ENCODE measurements at places on chromosomes 4 and X.

DNA sequence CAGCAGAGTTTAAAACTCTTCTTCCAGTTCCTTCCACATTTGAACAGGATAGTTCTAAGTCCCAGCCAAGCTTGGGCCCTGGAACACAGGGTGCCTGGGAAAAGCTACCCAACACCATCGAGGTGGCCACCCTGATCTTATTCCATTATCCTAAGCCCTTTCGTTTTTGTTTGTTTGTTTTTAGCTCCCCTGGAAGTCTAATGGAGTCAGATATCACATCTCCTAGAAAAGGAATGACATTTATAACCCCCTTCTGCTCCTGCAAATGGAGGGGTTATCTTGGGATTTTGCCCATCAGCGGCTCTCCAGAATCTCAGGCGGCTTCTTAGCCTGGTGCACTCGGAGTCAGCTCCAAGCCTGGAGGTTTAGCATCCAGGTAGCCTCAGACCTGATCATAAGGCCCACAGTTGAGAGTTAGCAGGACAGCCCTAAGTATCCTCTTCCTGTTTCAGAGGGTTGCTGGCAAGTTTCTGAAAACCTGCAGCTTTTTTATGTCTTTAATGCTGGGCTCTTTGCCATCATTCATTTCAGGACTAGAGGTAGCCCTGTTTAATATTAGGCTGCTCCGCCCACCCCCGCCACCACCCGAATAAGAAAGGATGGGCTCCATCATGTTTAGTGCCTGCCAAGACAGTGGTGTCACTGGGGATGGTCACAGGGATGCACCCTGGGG lies 230.0 kb upstream of the LNX1 start:
- DNase-seq: no peak

DNA sequence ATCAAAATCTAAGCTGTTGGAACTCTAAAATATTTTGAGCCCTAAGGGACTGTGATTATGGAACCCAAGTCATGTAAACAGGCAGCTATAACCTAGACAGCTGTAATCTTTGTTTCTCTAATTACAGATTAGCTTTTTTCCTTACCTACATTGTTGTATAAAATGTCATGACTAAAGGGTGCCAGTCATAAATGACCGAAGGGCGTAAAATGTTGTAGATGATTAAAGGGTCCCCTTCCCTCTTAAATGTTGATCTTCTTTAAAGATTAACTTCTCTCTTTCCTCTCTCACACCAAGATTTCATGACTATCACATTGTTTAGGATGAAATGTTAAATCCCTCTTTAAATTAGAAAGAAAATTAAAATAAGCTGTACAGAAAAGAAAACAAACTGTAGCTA lies 659.4 kb upstream of the NR3C2 start:
- DNase-seq: no peak

DNA sequence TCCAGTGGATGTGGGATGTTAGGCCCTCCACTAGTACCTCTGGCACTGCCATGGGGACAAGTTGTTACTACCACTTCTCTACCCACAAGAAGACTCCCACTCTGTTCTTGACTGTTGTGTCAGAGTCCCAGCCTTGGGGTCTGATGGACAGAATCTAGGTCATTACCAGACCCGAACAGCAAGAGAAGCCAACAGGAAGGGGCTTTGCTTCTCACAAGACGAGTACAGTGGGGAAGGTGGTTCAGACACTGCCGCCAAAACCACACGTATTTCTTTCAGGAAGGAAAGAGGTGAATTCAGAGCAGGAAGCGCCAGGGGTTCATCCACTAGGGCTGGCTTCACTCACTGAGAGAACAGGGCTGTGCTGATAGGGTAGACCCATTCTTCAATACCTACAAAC lies 161.3 kb upstream of the KIT start:
- DNase-seq: no peak

DNA sequence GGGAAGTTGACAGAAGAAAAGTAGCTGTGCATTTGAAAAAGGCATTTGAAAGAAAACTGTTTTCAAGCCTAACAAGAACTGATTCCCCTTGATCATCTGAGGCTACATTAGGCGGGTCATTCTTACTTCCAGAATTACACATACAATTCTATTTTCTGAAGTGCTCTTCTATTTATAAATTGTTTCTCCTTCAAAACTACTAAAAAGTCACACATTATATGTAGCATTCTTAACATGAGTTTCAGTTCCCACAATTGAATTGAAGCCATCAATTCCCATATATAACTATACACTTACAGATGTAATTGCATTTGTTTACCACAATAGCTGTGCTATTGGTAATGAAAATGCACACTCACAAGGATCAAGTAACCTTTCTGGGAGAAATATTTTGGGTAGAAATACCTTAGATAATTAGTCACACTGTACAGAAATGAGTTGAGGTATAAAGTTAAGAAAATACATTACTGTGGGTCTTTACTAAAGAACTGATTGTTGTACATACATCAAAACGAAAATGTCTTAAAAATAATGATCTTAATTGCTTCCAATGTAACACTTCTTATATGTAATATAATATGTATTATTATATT lies 1688.0 kb upstream of the AGA start:
- no peak for DNase-seq
